ENCODE measurements at places on chromosomes 1 and 21. TPM values are rescaled to one million over a fixed set of nuclear protein-coding genes. Genes with fewer than 3 reads are reported as not detected.
A peak's percentile ranks its signal among the peaks of the same experiment; 100 is the strongest.

DNA sequence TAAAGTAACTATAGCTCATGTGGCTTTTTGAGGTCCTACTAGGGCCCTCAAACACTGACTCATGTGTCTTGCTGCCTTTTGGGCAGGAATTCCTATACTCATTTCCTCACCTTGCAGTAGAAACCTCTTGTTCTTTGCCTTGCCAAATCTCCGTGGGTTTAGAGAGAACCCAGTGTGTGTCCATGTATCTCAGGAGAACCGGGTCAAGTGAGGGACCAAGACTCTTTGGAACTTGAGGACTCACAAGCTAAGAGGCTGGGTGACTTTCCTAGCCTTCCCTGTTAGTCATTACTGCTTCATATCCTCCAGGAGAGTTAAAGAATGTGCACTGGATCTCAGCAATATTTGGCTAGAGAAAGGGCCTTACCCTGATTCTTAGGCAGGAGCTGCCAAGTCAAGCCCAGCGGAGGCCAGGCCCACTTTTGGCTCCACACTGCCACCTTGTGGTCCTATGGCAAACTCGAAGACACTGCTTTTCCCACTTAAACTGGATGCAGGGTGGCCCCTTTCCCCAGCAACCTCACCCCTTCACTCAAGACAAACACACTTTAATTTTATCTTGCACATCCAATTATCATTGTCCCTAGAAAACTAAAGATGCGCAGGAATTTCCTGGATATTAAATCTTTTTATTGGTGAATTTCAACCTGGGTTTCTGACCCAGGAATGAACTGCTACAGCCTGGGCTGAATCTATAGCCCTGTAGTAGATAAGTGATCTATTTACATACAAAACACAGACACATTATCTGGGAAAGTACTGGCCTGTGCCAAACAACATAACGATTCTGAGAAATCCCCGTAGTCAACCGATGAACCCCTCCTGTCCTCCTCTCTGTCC, 10.6 kb downstream of the AVPR1B start:
- no peak overlapping the region for H3K4me3 ChIP-seq
- H3K27me3 ChIP-seq: no peaks in the 10 kb centered on the region
- no peaks in the 10 kb centered on the region for H3K36me3 ChIP-seq
- peaks cover 10% of the 10 kb centered on the region for H3K4me1 ChIP-seq
- DNase-seq: peak; percentile 88

DNA sequence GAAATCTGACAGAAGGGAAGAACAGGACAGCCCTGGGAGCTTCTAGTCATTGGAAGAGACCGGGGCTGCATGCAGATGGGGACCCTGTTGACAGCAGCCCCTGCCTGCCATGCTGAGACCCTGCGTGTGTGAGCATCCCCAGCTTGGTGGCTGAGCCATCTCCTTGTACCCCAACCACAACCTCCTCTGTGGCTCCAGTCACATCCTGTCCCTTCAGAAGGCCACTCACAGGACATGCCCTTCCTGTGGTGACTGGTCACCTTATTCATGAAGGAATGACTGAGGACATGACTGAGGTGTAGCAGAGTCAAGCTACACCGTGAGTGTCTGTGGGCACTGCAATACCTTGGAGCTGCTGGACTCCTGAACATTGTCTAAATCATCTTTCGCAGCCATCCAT, 141.8 kb upstream of the ERRFI1 start:
- peaks cover 19% of the 10 kb centered on the region for H3K4me1 ChIP-seq
- H3K27ac ChIP-seq: peak overlapping the region; percentile 87
- no peaks in the 10 kb centered on the region for H3K36me3 ChIP-seq
- H3K4me3 ChIP-seq: no peak overlapping the region

DNA sequence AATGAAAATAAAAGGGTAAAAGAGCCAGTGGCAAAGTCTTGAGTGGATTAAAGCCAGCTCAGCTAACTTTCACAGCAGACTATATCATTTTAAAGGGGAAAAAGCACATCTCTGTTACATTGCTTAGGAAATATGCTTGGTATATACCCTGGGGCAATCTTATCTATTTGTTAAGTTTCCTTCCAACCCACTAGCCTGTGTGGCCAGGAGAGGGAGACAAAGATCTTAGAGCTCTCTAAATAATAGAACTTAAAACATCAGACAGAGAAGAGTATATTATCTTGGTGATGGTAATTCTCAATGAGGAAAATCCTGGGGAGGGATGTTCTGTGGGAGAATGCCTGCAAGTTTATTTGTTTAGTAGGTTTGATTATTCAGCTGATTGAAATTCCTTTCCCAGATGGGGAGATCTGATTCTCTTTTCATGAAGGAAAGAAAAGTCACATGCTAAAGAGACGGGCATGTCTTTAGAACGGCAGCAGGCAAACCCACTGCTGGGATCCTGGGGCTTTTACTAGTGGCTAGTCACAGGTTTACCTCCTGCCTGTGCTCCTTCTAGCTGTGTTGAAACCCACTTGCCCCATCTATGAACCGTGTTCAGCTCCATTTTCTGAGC, 3.6 kb downstream of the KCNE2 start:
- no peak overlapping the region for H3K4me3 ChIP-seq

Gene EPHB2
- total RNA-seq: 60.3 TPM

Gene RHBDL2
- not detected for total RNA-seq

Gene CELA2B
- not detected for total RNA-seq

Gene SAMSN1
- not detected for total RNA-seq

All from neural crest cell (in vitro differentiated cells).